Motor neuron (in vitro differentiated cells): ENCODE measurements at places on chromosomes 1 and 21. TPM values are rescaled to one million over a fixed set of nuclear protein-coding genes. Genes with fewer than 3 reads are reported as not detected.

DNA sequence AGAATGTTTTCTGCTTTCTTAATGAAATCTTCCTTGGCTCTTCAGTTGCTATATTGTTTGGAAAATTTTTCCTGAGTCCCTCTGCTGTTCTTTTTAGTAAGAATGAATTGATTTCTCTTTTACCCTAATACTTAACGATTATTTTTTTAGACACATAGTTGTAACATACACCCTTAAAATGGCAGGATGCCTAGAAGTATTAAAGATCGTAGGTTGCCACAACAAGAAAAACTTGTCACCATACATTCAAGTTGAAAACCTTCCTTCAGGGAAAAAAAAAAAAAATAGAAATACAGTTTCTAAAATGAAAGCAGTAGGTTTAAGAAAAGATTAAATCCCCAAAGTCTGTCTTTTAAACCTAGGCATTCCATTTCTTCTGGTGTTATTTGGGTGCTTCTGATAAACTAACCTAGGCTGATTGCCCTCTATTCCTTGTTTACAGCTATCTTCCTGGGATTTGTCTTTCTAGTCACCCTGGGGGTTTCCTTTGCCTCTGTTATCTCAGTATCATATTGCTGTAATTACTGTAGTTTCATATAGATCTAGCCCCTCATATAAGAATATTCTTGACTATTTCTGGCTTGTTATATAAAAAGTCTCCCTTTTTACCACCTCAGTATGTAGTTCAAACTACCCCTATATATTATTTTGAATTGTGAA is 16.8 kb downstream of the SUCO start:
- no peak for ATAC-seq

The LCE1A gene
- total RNA-seq, result not detected in 2 replicates

The RNU1-4 gene
- total RNA-seq, result 18,658 and 24,296 TPM in 2 replicates

GRCh38 chr21:41848958-41849580 is 30.1 kb downstream of the PRDM15 start:
- no peak for ATAC-seq

The LRRC71 gene
- 0.46 and 0.83 TPM in 2 replicates for total RNA-seq

DNA sequence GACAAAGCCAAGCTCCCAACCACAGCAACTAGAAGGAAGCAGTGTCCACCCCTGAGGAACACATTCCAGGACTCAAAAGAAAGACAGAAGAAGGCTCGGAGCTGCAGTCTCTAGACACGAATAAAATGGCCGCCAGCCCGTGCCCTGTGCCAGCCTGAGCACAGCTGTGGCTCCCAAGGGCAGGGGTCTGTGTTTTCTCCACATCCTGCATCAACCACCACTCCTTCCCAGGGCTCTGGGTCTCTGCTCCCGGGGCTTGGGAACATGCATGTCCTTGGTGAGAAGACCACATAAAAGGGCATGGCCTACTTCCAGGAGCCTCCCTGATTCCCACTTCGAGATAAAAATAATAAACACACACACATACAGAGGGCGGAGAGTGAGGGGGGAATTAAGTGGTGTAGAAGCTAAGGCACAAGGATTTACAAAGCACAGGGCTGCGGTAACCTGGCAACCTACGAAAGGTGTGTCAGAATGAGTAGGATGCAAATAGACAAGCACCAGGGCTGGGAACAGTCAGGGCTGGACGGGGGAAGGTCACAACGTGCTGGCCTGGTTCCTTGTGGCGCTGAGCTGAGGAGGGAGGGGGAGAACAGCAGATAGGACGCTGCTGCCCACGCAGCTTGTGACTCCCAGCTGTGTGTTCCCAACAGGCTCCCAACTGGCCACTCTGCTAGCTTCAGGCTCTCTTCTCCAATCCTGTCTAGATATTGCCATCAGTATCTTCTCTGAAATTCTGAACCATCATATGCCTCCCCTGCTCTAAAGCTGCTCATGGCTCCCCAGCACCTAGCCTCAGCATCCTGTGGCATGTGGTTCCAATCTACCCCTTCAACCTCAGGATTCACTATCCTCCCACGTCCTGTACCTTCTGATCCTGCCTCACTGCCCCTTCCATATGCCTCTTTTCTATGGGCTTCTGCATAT is 72.5 kb downstream of the CD34 start:
- peak; percentile 65 for ATAC-seq

The LPAR3 gene
- total RNA-seq, result 0.14 TPM in 1 of 2 replicates, not detected in the other

- ATAC-seq, result no peak
Measured at GRCh38 chr21:25462517-25462971, 144.7 kb downstream of the MRPL39 start.

- ATAC-seq, result no peak
Measured at GRCh38 chr1:62429581-62429980, 7.3 kb upstream of the USP1 start.

The TTC22 gene
- total RNA-seq, result 0.63 TPM in 1 of 2 replicates, not detected in the other
